ENCODE measurements at places on chromosomes 4 and X. TPM values are rescaled to one million over a fixed set of nuclear protein-coding genes. Genes with fewer than 3 reads are reported as not detected.

- no peak overlapping the region for H3K27ac ChIP-seq
- peak; percentile 25 for DNase-seq
- no peaks in the 10 kb centered on the region for H3K27me3 ChIP-seq
- H3K4me1 ChIP-seq = no peaks in the 10 kb centered on the region
- no peaks in the 10 kb centered on the region for H3K36me3 ChIP-seq
Measured at GRCh38 chr4:169051761-169052593, 41.9 kb upstream of the CBR4 start.

DNA sequence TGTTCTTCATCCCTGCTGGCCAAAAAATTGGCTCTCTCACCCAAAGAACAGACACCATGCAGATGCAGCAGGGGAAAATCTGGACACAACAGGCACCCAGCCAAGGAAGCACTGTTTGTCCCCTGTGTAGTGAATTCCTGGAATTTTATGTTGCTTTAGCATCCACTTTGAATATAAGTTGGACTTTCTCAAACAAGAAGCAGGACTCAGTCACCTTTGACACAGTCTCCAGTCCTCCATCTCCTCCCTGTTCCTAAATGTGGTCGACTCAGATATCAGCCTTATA, 11.8 kb downstream of the ZNF182 start:
- H3K27ac ChIP-seq = no peak overlapping the region
- H3K27me3 ChIP-seq = no peaks in the 10 kb centered on the region
- no peak for DNase-seq
- H3K4me3 ChIP-seq = no peak overlapping the region

DNA sequence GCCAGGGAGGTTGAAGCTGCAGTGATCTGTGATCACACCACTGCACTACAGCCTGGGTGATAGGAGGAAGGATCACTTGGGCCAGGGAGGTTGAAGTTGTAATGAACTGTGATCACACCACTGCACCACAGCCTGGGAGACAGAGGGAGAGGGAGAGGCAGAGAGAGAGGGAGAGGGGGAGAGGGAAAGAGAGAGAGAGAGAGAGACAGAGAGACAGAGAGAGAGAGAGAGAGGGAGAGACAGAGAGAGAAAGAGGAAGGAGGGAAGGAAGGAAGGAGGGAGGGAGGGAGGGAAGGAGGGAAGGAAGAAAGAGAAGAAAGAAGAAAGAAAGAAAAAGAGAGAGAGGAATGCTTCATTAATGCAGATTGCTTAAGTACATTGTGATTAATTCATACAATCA, 15.2 kb upstream of the MAP9 start:
- no peak overlapping the region for H3K27ac ChIP-seq
- no peaks in the 10 kb centered on the region for H3K4me1 ChIP-seq
- H3K36me3 ChIP-seq = no peaks in the 10 kb centered on the region
- no peaks in the 10 kb centered on the region for H3K27me3 ChIP-seq
- H3K4me3 ChIP-seq = no peak overlapping the region

The XKRX gene
- total RNA-seq = not detected

DNA sequence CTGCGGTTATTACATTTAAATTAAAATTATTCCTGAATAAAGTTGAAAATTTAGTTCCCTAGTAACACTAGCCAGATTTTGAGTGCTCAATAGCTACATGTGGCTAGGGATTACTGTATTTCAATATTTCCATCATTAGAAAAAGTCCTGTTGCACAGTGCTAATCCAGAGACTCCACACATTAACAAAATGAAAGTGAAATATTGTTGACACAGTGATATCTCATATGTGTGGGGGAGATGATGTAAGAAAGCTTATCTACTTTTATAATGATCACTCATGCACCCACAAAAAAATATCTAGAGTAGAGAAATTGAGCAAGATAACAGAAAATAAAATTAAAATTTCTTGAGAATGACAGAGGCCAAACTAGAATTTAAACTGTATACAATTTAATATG, 74.9 kb downstream of the MAGEB10 start:
- no peak overlapping the region for H3K4me3 ChIP-seq
- H3K4me1 ChIP-seq = no peaks in the 10 kb centered on the region
- H3K27ac ChIP-seq = no peak overlapping the region
- no peaks in the 10 kb centered on the region for H3K27me3 ChIP-seq
- H3K36me3 ChIP-seq = no peaks in the 10 kb centered on the region

DNA sequence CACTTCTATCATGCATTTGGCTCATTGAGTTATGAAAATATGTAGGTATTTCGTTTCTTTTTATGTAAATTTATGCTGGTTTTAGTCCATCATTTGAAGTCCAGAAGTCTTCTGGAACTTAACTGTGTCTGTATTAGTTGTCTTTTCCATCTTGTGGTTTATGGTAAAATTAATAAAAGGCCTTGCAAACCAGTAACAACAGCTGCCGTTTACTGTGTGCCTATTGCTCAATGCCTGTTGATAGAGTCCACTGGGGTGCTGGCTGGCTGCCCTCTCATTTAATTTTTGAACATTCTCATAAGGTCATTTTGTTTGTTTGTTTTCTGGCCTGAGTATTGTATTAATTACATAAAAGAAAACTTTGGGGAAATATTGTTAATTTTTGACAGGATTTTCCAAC, 98.0 kb downstream of the NAA11 start:
- DNase-seq = no peak
- H3K4me1 ChIP-seq = no peaks in the 10 kb centered on the region
- no peak overlapping the region for H3K27ac ChIP-seq
- no peak overlapping the region for H3K4me3 ChIP-seq

The ADGRG2 gene
- total RNA-seq = 0.66 TPM

DNA sequence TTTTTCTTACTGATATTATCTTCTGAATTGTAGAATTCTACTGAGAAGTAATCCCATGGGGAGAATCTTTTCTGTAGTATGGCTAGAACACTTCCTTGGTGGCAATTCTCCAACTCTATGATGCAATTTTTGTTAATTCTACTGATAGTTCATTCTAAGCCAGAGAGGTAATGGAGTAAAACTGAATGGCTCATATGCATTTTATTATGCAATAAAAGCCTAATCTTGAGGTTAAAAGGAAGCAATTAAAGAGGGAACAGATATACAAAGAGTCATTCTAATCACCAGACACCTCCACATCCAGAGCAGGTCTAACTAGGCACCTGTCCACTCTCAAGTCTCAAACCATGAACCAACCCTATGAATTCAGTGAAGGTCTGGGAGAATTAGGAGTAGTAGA, 9.7 kb downstream of the RAP2C start:
- H3K27ac ChIP-seq = no peak overlapping the region
- no peaks in the 10 kb centered on the region for H3K36me3 ChIP-seq
- no peak overlapping the region for H3K4me3 ChIP-seq
- DNase-seq = no peak
- peaks cover 14% of the 10 kb centered on the region for H3K4me1 ChIP-seq
- no peaks in the 10 kb centered on the region for H3K27me3 ChIP-seq

GRCh38 chr4:160276785-160277325, 1174.0 kb downstream of the RAPGEF2 start:
- DNase-seq = no peak
- no peaks in the 10 kb centered on the region for H3K4me1 ChIP-seq
- H3K4me3 ChIP-seq = no peak overlapping the region
- no peaks in the 10 kb centered on the region for H3K27me3 ChIP-seq

- no peak overlapping the region for H3K27ac ChIP-seq
- no peaks in the 10 kb centered on the region for H3K27me3 ChIP-seq
- no peaks in the 10 kb centered on the region for H3K4me1 ChIP-seq
- DNase-seq = no peak
Measured at GRCh38 chr4:175536852-175537453, 275.1 kb downstream of the GPM6A start.

- H3K36me3 ChIP-seq = no peaks in the 10 kb centered on the region
- DNase-seq = no peak
- H3K27me3 ChIP-seq = no peaks in the 10 kb centered on the region
- no peaks in the 10 kb centered on the region for H3K4me1 ChIP-seq
- no peak overlapping the region for H3K27ac ChIP-seq
Measured at GRCh38 chr4:96035727-96036126, 195.8 kb downstream of the PDHA2 start.
